ENCODE measurements at places on chromosomes 7 and 10. TPM values are rescaled to one million over a fixed set of nuclear protein-coding genes. Genes with fewer than 3 reads are reported as not detected.

The OPALIN gene
- total RNA-seq, result not detected

The GRM3 gene
- not detected for total RNA-seq

The CCDC186 gene
- total RNA-seq, result 17.4 TPM

The DKK1 gene
- total RNA-seq, result not detected

The VGF gene
- not detected for total RNA-seq
